NCI-H1092 (cell line): ENCODE measurements at places on chromosomes 12 and 14.

DNA sequence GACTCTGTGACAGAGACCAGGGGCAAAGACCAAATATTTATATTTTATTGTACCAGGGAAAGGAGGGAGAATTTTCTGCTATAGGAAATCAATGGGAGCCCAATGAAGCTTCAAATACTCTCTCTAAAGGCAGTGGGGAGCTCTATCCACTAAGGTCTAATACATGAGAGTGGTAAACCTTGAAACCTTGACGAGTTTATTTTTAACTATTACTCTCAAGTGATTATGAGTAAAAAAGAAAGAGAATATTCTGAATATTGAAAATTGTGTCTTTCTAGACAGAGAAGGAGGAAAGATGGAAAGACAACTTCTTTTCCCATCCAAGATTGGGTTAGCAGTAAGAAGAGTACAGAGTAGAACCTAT, 1722.1 kb upstream of the SEL1L start:
- DNase-seq: no peak

DNA sequence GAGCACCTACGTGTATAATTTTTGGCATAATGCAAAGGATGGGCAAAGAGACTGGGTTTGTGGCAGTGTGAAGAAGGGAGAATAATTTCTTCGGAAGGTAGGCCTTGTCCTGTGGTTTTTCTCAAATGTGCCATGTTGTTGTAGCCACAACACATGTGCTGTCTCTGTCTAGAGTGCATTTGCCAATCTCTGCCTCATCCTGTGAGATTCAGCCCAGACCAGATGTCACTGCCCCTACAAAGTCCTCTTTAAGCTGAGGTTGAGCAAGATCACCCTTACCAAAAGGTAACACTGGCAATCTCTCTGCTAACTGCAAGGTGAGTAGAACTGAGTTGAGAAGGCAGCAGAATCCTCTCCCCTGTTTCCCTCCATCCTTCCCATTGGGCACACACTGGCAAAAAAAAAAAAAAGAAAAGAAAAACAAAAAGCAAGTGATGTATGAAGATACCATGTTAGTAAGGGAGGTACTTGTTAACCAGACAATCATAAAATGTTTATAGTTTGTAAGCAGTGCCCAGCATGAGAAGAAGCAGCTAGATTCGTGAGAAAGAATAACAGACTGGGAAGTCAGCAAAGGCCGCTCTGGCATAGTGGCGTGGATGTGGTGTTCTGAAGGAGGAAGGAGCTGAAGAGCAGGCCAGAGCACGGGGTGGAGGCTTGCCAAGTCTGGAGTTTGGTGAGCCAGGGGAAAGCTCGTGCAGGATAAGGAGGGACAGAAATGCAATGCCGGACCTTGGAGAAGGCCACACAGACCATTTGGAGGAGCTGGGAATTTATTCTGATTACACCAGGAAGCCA, 18.9 kb downstream of the DYRK2 start:
- no peak for DNase-seq

DNA sequence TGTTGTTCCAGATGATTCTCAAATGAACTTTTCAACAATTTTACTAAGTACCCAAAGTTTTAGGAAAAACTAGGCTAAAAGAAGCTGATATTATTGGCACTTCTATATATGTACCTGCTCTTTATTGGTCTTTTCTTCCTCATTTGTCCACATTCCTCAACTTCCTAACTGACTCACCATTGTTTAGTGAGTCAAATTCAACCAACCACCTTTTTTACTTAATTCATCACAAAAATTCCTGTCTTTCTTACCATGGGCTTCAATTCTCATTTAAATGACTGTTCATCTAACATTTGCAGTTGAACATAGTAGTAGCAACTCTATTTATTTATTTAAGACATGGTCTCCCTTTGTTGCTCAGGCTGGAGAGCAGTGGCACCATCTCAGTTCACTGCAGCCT, 47.6 kb upstream of the SLC2A13 start:
- no peak for DNase-seq

DNA sequence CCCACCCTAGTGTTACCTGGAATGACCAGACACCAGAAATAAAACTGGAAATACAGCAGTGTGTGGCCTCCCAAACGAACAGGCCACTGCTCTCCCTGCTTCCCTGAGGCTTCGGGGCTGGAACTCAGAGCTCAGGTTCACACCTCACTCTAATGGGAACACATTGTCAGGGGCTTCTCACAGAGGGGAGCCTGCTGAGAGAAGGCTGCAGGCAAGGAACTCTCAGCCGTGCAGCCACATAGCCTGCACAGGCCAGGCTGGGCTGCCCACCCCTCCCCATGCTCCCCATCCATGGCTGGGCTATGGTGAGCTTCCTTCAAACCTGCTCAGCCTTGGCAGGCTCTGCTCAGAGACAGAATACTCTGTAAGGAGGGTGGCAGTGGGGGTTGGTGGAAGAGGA, 302.5 kb downstream of the EMP1 start:
- DNase-seq: no peak

- no peak for DNase-seq
Measured at GRCh38 chr12:108700833-108701541, 30.3 kb downstream of the CORO1C start.

DNA sequence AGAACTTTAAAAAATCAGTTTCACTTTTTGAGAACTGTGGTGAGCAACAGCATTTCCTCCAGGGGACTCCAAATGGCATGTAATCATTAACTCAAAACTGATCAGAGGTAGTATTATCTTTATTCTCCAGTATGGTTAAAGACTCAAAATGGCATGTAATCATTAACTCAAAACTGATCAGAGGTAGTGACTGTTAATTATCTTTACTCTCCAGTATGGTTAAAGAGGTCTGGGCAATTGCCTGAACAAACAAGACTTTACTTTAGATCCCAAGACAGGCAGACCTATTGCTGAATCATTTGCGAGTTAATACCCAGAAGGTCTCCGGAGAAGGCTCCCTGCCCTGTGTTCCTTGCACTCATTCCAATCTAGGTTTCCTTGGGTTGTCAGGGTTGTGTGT, 6.6 kb upstream of the ACADS start:
- no peak for DNase-seq

- no peak for DNase-seq
Measured at GRCh38 chr12:15919418-15919817, 8.3 kb downstream of the DERA start.

DNA sequence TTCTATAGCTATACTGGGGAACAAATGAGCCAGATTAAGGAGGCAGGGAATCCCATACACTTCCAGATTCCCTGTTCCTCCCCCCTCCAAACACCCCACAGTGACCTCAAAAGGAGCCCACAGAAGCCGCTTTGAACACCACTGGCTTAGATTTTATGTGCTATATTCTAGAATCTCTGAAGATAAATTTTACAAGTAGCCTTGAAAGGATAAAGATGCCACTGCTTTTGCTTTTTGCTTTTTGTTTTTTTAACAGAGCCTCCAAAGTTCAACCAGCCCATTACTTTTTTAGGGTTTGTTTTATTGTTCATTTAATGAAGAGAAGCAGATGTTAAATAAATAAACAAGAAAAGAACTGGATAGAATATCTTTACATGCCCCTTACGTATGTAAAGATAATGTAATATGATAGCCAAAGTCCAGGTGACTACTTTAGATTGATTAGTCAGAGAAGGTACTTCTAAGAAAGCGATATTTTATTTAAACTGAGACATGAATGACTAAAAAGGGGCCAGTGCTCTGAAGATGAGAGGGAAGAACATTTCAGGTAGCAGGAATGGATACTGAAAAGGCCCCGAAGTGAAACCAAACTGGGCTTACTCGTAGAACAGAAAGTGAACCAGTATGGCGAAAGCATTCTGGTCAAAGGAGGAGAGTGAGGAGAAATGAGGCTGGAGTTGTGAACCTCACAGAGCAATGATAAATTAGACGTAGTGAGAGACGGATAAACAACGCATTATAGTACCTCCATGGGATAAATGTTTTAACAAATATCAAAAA, 44.6 kb downstream of the DUSP6 start:
- no peak for DNase-seq

- DNase-seq: no peak
Measured at GRCh38 chr12:78279567-78279966, 448.9 kb downstream of the NAV3 start.

DNA sequence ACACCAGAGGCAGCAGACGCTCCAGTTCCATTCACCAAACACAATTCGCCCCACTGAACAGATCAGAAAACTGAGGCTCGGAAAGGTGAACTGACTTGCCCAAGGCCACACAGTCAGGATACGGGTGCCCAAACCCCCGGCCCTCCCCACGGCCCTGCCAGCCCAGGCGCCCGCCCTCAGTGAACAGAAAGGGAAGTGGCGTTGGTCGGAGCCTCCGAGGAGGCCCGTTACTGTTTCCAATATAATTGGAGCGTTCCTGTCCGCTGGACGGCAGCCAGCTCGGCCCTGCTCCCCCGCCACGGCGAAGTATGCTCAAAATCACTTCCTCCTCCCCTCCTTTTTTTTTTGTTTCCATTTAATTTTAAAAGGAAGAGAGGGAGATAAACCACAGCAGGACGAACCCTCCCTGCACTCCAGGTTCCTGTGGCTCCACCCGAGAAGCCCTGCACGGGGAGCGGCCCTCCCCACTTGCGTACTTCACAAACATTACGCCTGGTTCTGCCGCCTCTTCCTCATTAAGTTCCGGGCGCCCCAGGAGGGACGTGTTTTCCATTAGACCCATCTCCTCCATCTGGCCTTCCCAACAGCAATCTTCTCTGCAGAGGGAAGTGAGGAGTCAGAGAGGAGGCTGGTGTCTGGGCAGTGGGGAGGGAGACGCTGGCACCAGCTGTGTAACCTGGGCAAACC, 61.1 kb downstream of the NCOR2 start:
- peak; percentile 40 for DNase-seq

DNA sequence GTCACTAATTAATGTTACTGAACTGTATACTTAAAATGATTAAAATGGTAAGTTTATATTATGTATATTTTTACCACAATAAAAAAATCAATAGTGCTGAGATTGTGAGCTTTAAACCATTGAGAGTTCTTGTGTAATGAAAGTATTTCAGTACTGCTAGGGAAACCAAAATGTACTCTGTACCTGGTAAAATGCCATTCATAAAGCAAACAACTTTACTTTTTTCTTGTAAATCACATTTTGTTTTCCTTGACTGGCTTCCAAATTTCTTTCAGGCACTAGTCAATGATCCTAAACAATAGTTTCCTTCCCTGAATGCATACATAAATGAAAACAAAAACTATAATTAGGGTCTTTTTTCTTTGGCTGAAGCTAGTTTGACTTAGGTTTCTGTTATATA, 29.4 kb upstream of the SNRPF start:
- DNase-seq: no peak

- DNase-seq: no peak
Measured at GRCh38 chr12:111569363-111570083, 29.6 kb downstream of the ATXN2 start.

DNA sequence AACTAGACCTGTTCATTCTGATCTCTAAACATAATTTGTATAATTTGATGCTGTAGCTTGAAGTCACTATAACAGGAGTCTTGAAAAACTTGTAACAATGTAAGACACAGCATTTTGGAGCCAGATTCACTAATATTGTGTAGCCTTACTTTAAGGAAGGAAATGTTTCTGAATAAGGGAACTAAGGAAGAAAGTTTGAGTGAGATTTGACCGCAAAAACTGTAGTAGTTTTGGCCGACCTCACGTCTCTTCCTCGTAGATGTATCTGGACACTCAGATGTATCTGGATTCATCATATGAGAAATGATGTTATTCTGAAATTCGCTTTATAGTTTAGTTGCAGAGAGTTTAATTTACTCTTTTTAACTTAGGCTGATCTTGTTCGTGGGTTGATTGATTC, 13.9 kb upstream of the DNAH10 start:
- no peak for DNase-seq

GRCh38 chr12:90183201-90183600, 474.6 kb upstream of the ATP2B1 start:
- no peak for DNase-seq
